Putamen (tissue), 1 donor: ENCODE measurements at places on chromosomes 2 and 18.
A peak's percentile ranks its signal among the peaks of the same experiment; 100 is the strongest.

DNA sequence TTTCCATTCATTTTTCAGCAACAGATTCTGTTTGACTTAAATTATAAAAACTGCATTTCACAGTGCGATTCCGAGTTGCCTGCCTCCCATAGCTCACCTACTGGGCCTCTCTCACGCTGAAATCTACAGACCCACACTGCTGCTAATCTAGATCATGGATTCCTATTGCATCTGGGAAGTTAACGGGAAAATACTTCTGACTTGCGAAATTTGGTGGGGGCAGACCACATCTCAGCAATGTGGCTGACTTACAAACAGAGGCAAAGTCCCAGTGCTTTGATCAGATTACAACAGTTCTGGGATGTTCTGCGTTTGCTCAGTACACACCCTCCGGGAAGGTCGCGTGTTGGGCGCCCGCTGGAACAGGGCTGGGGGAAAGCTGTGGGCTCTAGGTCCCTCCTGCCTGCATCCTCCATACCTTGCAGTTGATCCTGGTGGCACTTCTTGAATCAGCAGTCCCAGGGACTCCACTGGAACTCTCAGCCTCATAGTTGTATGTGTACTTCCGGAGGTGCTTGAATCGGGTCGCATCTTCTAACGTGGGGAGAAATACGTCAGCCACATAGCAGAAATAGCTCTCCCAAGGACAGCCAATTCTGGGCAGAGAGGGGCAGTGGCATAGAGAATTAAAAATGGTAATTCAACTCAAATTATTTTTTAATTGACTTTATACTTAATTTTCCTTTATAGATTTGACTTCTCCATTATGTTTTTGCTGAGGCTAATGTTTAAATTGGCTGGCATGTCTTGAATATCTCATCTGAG, 1.7 kb downstream of the APOB start:
- DNase-seq: no peak

- no peak for DNase-seq
These were observed 92.7 kb downstream of the USP40 start for GRCh38 chr2:233473878-233474277.

GRCh38 chr2:147288131-147288530, 556.7 kb upstream of the ACVR2A start:
- no peak for DNase-seq

- DNase-seq: no peak
These were observed 17.6 kb upstream of the KCNE4 start for GRCh38 chr2:223034221-223034975.

GRCh38 chr2:236287656-236288055, 23.4 kb upstream of the ASB18 start:
- no peak for DNase-seq

DNA sequence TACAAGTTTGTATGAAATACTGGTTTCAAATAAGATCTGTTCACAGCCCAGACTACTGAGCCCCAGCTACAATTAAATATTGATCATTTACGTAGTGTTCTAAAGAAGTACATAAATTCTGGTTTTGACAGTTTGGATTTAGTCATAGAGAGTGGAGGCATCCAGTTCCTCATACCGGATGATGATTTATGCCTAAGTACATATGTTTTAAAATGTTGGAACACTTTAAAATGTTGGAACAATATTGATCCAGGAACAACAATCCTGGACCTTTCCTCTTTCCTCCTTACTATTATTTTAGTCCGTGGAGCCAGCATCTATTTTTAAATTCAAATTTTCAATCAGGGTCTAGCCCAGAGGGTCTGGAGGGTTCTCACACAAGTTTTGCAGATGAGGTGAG, 22.8 kb upstream of the TTN start:
- DNase-seq: no peak

DNA sequence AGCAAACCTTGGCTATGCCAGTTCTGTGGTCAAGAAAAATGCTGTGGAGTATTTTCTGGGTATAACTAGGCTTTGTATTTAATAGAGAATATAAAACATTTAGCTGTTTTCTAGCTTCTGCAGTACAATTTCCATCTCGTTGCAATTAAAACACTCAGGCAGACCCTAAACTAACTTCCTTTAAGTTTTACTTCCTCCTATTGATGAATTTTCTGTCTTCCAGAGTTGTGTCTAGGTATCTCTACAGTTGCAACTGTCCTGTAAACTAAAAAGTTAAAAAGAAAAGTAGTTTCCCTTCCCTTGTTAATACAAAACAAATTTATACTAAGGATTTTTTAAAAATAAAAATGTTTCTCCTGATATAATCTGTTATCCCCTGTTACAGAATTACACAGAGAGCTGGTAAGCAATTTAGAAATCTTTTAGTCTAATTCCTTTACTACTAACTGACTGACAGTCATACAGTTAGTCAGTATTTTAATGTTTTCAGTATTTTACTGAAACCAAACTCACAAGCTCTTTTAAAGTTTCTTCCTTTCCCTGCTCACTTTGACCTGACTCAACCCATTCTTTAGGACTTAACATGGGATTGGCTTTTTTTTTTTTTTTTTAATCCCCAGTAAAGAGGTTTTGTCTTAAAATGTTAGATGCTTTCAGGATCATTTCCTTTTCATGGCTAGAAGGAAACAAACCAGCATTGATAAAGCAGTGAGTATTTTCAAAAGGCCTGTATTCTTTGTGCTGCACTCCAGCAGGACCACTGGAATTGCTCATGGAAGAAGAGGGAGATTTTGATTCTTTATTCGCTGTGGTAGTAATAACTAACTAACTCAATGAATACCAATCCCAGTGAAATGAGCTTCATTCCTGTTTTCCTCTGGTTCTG, 22.9 kb downstream of the ITGAV start:
- no peak for DNase-seq

- no peak for DNase-seq
These were observed 62.3 kb downstream of the PSMG2 start for GRCh38 chr18:12765126-12765525.

DNA sequence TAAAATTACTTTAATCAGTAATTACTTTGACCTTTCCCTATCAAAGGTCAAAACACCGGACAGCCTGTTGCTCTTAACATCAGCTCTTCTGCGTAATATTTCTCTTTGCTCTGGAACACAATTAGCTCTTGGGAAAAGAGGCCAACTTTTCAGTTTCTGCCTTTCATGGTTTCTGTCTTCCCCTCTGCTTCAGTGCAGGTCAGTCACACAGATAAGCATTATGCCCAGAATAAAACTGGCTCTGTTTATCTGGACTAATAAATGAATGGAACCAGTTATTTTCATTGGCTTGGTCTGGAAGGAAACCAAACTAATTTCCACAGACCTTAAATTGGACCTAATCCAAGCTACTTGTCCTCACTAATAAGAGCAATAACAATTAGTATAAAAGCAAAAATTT, 26.2 kb upstream of the GALNT3 start:
- peak; percentile 2 for DNase-seq

DNA sequence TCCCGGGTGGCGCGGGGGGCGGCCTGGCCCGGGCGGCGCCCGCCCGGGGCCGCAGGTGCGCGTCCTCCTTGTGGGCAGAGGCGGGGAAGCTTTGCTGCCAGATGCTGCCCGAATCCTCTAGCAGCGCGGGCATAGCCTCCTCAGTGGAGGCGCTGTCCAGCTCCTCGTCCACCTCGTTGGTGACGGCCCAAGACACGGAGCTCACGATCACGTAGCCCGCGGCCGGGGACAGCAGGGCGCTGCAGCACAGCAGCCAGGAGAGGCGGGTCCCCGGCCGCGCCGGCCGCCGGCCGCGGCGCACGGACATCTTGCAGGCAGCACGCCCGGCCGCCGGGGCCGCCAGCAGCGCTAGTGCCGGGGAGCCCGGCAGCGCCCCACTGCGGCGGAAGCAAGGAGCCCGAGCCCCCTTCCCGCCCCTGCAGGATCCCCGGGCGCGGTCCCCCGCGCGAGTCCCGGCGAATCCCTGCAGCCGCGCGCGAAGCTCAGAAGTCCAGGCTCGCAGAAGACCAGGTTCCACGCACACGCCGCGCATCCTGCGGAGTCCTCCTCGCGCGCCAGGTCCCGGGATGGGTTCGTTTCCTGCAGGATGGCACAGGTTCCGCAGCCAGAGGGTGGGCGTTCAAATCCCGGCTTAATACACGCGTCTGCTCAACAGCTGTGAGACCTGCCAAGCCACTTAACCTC, at the start of gene CREG2:
CREG2 (minus strand) TSS at position 353 of the 684 bp plus-strand sequence; CDS start at position 307, 46 bp downstream.
- peak; percentile 68 for DNase-seq

GRCh38 chr2:42944779-42945415, 152.5 kb upstream of the HAAO start:
- DNase-seq: no peak

GRCh38 chr2:222305516-222306392, 7.0 kb upstream of the PAX3 start:
- no peak for DNase-seq

DNA sequence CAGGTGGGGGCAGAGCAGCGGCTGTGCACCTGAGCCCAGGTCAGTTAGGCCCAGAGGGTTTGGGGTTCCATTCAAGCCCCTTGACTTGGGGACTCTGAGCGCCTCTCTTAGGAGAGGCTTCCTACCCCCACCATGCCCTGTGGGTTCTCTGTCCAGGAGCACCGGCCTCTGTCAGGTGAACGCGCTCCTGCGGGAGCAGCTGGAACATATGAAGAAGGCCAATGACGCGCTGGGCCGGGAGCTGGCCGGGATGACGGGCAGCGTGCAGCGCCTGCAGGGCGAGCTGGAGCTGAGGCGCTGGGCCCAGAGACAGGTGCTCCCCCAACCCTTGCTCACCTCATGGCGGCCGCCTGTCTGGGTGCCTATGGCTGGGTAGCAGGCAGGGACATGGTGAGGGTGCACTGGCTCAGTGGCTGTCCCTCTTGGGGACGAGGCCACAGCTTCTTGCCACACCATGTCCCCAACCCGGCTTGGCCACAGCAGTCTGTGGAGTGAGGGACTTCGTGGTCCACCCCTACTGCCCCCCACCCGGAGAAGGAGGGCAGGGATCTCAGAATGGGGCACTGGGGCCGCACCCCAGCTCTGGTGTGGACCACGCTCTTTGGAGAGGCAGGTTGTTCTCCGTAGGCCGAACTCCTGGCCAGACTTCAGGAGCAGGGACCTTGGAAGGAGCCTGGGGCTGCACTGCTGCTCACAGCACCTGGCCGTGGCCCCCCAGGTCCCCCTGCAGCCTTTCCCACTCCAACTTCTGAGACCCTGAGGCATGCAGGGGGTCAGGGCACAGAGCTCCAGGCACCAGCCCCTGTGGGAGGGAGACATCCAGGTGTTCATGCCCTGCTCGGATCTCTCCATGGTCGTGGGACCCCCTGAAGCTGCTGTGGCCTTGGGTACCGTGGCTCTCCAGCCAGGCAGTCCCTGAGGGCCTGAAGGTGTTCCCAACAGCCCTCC, 19.7 kb downstream of the CROCC2 start:
- DNase-seq: no peak

DNA sequence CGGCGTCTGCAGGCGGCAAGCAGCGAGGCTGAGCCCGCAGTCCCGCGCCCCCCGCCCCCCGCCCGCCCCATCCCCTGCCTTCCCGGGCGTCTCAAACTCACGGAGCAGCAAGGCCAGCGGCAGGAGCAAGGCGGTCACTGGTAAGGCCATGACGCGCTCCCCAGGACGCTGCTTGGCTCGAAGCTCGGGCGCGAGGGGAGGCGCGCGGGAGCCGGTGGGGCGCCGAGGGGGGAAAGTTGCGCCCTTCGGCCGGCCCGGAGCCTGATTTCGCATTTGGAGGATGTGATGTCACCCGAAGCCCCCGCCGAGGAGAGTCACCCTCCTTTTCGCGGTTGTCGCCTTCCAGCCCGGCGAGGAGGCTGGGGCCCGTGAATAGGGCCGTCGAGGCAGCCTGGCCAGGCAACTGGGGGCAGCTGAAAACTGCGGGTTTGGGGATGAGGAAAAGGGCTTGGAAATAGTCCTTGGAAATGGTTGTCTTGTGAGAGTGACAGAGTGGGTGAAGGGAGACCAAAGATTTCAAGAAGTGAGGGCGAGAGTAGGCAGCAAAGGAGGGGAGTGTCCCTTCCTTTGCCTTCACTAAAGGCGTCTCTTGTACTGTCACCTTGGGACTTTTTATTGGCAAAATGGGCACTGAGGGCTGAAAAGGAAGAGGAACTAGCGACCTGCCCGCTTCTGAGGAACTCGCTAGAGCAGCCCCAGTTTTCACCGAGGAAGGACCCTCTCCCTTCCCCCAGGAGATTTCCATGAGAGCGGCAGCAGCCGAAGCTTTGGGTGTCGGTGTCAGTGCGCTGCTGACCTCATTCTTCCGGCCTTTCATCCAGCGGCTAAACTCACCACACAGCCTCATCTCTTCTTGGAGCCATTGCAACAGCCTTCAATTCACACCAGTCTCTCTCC, at the start of gene CD8A:
CD8A (minus strand) TSS at position 238 of the 897 bp plus-strand sequence; CDS start at position 150, 88 bp downstream.
- no peak for DNase-seq

GRCh38 chr18:48157956-48158355, 227.5 kb upstream of the SMAD2 start:
- DNase-seq: no peak

GRCh38 chr18:45339810-45340550, 275.3 kb upstream of the SLC14A2 start:
- no peak for DNase-seq

GRCh38 chr2:200484934-200485333, 24.9 kb downstream of the KCTD18 start:
- DNase-seq: no peak

GRCh38 chr2:67646714-67647333, 249.7 kb downstream of the ETAA1 start:
- no peak for DNase-seq

DNA sequence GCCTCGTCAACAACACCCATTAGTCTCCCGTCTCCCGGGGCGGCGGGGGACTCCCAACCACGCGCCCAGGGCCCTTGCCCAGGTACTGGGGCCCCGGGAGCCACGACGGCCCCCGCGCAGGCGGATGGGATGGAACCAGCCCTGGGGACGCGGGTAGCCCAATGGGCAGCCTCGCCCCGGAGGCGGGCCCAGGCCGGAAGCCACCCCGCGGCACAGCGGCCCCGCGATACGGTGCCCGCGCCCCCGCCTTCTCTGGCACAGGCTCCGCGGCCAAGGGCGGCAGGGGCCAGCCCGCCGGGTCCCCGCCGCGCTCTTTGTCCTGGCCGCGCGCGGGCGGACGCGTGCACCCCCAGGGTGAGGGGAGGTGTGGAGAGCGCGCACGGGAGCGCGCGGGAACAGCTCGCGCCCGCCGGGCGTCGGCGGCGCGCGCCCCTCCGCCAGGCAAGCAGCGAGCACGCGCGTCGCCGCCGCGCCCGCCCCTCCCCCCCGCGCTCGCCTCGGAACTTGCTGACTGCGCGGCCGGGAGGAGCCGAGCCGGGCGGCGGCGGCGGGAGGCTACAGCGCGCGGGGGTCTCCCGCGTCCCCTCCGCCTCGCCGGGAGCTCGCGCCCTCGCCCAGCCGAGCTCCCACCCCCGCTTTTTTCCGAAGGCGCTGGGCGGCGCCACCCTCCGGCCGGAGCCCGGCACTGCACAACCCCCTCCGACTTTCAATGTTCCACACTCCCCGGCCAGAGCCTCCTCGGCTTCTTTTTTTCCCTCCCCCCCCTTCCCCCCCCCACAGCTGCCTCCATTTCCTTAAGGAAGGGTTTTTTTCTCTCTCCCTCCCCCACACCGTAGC, at the start of gene UBE2E3:
UBE2E3 (plus strand) TSS at position 500 of the 837 bp plus-strand sequence. CDS start 1,438 bp downstream, outside the sequence.
- peak; percentile 90 for DNase-seq

DNA sequence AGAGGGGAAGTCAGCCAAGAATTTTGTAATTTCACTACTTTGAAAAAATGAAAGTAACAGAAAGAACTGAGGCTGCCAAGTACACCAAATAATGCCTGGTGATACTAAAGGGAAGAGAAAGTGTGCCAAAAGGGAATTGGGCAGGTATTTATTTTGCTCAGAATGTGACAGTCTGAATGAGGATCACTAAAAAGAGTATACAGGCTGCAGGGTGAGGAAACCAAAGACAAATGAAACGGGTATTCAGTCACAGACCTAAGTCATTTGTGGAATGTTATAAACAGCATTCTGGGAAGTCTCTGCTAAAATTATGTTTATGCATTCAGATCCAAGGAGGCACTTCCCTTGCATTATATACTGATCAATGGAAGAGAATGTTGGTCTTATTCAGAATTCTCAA, 418.6 kb upstream of the SLC39A10 start:
- no peak for DNase-seq
